ENCODE measurements at places on chromosomes 2 and 18. TPM values are rescaled to one million over a fixed set of nuclear protein-coding genes. Genes with fewer than 3 reads are reported as not detected.

The IL1RL2 gene
- total RNA-seq: 0.43 TPM

DNA sequence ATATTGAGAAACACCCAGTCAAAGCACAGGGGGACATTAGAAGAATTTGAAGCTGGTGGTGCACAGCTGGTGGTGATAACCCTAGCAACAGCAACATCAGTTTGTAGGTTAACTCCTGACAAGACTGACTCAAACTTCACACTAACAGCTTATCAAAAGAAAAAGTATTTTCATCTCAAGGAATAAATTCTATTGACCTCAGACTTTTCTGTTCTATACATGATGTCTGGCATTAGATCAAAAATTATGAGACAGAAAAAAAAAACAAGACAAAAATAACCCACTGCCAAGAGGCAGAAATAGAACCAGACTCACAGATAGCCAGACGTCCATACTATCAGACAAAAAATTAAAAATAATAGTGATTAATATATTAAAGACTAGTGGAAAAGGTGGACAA lies 126.1 kb downstream of the COL6A3 start:
- H3K27ac ChIP-seq: peak overlapping the region; percentile 21
- H3K27me3 ChIP-seq: no peaks in the 10 kb centered on the region
- H3K4me1 ChIP-seq: peaks cover 35% of the 10 kb centered on the region
- DNase-seq: no peak
- no peaks in the 10 kb centered on the region for H3K36me3 ChIP-seq

DNA sequence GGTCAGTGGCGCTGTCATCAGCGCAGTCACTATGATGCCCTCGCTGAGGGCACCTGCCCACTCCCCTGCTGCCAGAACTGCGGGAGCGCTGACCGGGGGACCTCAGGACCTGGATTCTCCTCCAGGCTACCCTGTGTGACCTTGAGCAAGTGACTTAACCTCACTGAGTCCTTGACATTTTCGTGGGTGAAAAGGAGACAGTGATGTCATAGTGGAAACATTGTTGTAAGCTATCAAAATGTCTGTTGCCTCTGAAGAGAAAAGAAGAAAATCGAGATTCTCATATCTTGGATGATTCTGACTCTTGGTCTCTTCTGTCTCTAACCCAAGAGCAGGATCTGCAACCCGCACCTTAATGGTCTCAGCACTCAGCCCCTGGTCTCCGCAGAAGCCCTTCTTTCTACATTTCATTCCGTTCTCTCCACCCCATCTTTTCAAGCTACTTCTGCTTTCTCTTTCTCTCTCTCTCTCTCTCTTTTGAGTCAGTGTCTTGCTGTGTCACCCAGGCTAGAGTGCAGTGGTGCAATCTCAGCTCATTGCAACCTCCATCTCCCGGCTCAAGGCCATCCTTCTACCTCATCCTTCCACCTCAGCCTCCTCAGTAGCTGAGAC lies 978 bp upstream of the TUBA4A start:
- peaks cover 29% of the 10 kb centered on the region for H3K27me3 ChIP-seq
- peaks cover 38% of the 10 kb centered on the region for H3K4me1 ChIP-seq
- H3K4me3 ChIP-seq: peak overlapping the region; percentile 47
- no peaks in the 10 kb centered on the region for H3K36me3 ChIP-seq
- DNase-seq: no peak
- H3K27ac ChIP-seq: no peak overlapping the region

GRCh38 chr2:169715379-169716237 lies 18.0 kb upstream of the KLHL23 start:
- no peaks in the 10 kb centered on the region for H3K27me3 ChIP-seq
- DNase-seq: no peak
- no peaks in the 10 kb centered on the region for H3K36me3 ChIP-seq
- H3K4me1 ChIP-seq: no peaks in the 10 kb centered on the region
- H3K27ac ChIP-seq: no peak overlapping the region

GRCh38 chr18:24270937-24271380 lies 126.7 kb downstream of the OSBPL1A start:
- DNase-seq: peak; percentile 58
- H3K4me3 ChIP-seq: peak overlapping the region; percentile 82
- peak overlapping the region; percentile 71 for H3K27ac ChIP-seq
- H3K36me3 ChIP-seq: no peaks in the 10 kb centered on the region
- no peaks in the 10 kb centered on the region for H3K27me3 ChIP-seq
- peaks cover 10% of the 10 kb centered on the region for H3K4me1 ChIP-seq

The PUS10 gene
- 9.4 TPM for total RNA-seq

DNA sequence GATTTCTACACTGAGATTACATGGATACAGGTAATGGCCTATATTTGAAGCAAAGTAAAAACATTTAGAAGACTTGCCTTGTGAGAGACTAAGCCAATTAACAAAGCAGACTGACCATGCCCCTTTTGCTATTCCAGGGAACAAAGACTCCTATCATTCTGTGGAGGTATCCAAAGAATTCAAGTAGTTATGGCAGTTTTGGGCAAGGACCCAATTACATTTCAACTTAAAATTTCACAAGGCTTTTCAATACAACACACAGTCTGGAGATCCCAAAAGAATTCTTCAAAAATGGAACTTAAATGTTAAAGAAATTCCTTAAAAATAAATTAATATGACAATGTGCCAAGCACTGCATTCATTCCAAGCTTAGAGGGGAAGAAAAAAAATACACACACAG lies 109.2 kb upstream of the CHRNA1 start:
- no peaks in the 10 kb centered on the region for H3K36me3 ChIP-seq
- H3K4me1 ChIP-seq: no peaks in the 10 kb centered on the region
- no peaks in the 10 kb centered on the region for H3K27me3 ChIP-seq
- peak; percentile 66 for DNase-seq
- no peak overlapping the region for H3K27ac ChIP-seq

GRCh38 chr2:44169155-44169898 lies 652 bp downstream of the PPM1B start:
- peak; percentile 23 for DNase-seq
- no peaks in the 10 kb centered on the region for H3K36me3 ChIP-seq
- peak overlapping the region; percentile 96 for H3K4me3 ChIP-seq
- H3K4me1 ChIP-seq: peaks cover 12% of the 10 kb centered on the region

GRCh38 chr2:146392186-146392585 lies 1452.6 kb upstream of the ACVR2A start:
- DNase-seq: no peak
- no peaks in the 10 kb centered on the region for H3K4me1 ChIP-seq
- no peaks in the 10 kb centered on the region for H3K36me3 ChIP-seq
- H3K27me3 ChIP-seq: peaks cover 4% of the 10 kb centered on the region

DNA sequence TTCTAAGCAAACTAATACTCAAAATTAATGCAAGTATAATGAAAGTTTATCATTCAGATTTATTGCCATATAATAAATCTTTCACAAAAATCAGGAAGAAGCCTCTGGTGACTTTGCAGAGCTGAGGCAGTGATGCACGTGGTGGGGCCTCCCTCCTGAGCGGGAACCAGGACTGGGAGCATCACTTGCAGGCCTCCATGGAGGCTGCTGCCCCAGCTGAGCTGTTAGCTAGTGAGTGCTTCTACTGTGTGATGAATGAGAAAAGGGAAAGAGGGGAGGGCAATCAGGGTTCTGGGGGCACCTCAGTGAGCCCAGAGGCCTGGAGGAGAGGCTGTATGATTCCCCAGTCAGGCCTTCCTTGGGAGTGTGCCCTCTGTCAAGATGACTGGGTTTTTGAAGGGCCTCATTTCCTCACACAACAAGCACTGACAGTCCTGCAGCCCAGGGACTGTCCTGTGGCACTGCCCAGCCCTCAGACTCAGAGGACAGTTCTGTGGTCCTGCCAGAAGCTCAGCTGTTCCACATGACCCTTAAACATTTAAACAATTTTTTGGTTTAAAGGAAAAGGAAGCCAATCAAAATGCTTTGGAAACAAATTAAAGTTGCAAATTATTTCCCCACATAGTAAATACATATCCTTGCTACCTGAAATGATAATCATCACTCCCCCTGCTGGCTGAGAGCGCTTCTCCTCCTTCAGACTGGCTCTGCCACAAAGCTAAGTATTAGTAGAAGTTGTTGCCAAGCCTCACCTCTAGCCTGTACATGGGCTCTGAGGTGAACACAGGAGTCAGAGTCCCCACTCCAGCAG lies 90.9 kb upstream of the SMAD7 start:
- no peaks in the 10 kb centered on the region for H3K27me3 ChIP-seq
- no peaks in the 10 kb centered on the region for H3K36me3 ChIP-seq
- no peaks in the 10 kb centered on the region for H3K4me1 ChIP-seq
- no peak overlapping the region for H3K4me3 ChIP-seq

DNA sequence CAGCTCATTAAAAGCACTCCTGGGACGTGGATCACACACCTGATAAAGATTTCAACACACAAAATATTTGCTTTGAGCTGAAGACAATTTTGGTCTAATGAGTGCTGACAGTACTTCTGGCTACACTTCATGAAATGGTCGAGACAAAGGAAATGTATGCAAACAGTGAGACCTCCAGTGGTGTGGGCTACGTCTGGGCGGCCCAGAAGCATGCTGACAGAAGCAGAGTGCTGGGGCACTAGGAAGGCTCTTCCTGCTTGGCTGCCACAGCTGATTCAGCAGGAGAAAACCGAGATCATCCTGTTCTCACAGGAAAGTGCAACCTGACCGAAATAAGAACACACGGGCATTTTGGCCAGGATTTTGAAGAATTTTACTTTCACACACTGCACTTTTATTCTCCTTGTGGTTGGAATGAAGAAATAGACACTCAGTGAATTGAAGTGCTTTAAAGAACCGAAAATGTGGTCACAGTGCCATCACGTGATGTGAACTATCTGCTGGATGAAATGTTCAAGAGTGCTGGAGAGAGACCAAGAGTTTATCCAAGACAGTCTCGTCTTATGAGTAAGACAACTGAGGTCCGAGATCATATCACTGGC lies 149.5 kb downstream of the CCBE1 start:
- H3K4me1 ChIP-seq: peaks cover 5% of the 10 kb centered on the region
- H3K27ac ChIP-seq: no peak overlapping the region
- peak; percentile 92 for DNase-seq
- H3K4me3 ChIP-seq: no peak overlapping the region
- H3K36me3 ChIP-seq: no peaks in the 10 kb centered on the region

- H3K36me3 ChIP-seq: no peaks in the 10 kb centered on the region
- peaks cover 6% of the 10 kb centered on the region for H3K27me3 ChIP-seq
- H3K27ac ChIP-seq: no peak overlapping the region
- peak; percentile 30 for DNase-seq
- no peak overlapping the region for H3K4me3 ChIP-seq
Observed at GRCh38 chr2:111178730-111179405, 58.2 kb downstream of the BCL2L11 start.

The M1AP gene
- total RNA-seq: 0.20 TPM

GRCh38 chr2:27989149-27989548 lies 98.6 kb downstream of the BABAM2 start:
- H3K4me3 ChIP-seq: no peak overlapping the region
- DNase-seq: peak; percentile 49
- no peaks in the 10 kb centered on the region for H3K36me3 ChIP-seq
- H3K4me1 ChIP-seq: peaks cover 11% of the 10 kb centered on the region
- H3K27me3 ChIP-seq: no peaks in the 10 kb centered on the region
- H3K27ac ChIP-seq: no peak overlapping the region

DNA sequence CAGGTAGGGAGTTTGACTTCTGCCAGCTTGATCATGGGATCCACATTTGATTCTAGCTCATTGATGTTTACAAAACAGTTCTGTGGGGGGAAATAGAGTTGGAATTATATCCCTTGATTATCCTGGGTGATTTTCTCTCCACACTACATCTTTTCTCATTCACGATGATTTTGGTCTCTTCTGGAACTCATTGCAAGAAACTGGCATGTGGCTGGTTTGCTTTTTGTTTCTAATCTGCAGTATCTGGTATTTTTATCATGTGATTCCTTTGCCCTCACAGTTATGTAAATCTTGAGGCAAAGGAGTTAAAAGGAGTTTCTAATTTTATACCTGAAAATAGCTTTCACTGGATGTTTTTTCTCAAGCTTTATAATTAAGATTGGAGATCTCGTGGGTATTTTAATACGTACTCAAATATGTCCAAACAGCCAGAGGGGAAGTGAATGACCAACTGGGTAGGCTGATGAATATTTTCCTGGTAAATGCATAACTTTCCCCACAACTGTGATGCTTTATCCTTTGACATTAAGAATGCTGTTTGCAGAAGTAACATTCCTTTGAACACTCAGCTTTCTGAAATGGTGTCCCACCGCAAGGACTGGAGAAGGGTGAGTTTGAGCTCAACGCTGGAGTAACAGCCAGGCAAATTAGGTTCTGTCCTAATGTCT lies 502.9 kb upstream of the ZEB2 start:
- no peak overlapping the region for H3K4me3 ChIP-seq
- no peaks in the 10 kb centered on the region for H3K27me3 ChIP-seq
- H3K4me1 ChIP-seq: peaks cover 10% of the 10 kb centered on the region
- peak overlapping the region; percentile 70 for H3K27ac ChIP-seq

The HRH4 gene
- total RNA-seq: 0.17 TPM

Data from astrocyte (in vitro differentiated cells and primary cell).